Progenitor cell of endocrine pancreas (in vitro differentiated cells): ENCODE measurements at places on chromosomes 16 and 17. TPM values are rescaled to one million over a fixed set of nuclear protein-coding genes. Genes with fewer than 3 reads are reported as not detected.

- DNase-seq: no peak
Measured at GRCh38 chr17:1648173-1648962, 1.3 kb downstream of the RILP start.

GRCh38 chr16:6038941-6039645 is 941.5 kb upstream of the EEF2KMT start:
- DNase-seq: no peak

DNA sequence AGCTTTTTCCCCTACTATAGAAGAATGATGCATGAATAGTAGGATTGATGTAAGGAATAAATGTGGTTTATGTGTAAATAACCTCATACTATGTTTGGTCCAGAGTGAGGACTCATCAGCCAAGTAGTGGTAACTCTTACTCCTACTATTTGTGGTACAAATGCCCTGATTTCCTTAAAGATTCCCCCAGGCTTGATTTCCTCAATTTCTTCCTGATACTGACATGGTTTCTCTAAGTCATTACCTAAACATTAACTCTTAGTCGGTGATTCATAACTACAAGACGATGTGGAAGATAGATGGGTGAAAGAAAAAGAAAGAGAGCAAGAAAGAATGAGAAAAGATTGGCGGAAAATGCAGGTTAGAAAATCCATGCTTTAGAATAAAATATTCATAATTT is 17.2 kb upstream of the MYOCD start:
- no peak for DNase-seq

- DNase-seq: no peak
Measured at GRCh38 chr17:7235693-7236665, 1.7 kb upstream of the DVL2 start.

GRCh38 chr16:48321317-48322036 is 63.7 kb downstream of the SIAH1 start:
- DNase-seq: no peak

GRCh38 chr17:13016881-13017654 is 759 bp downstream of the ELAC2 start:
- DNase-seq: no peak

DNA sequence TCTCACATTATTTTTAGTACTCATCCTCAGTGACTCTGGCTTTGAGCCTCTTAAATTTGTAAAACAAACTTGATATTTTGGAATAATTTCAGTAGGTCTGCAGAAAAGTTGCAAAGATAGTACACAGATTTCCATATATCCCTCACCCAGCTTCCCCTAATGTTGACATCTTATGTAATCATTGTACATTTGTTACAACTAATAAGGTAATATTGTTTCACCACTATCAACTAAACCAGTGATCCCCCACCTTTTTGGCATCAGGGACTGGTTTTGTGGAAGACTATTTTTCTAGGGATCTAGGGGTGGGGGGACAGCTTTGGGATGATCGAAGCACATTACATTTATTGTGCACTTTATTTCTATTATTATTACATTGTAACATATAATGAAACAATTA is 391.2 kb downstream of the CA10 start:
- no peak for DNase-seq

DNA sequence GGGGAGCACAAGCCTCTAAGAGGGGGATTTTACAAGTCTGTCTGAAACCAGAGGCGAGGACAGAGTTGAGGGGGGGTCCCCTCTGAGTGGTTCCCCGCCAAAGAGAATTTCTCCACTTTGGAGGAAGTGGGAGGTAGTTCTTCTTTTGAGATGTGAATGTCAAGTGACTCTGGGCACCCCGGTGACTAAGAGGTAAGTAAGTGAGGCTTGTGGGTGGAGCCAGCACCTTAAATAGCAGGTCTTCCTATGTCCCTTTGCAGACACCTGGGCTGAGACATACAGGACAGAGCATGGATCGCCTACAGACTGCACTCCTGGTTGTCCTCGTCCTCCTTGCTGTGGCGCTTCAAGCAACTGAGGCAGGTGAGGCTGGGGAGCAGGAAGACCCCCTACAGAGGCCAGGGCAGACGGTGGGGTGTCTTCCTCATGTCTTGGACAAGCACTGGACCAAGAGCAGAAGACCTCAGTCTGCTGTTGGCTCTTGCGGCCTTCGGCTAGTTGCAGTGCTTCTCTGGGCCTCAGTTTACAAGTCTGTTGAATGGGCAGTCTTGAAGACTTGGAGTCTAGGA is at the start of gene CCL22:
Gene CCL22 (plus strand): TSS at position 257 of the 569 bp plus-strand sequence. CDS start 34 bp downstream, at position 291.
- DNase-seq: no peak

DNA sequence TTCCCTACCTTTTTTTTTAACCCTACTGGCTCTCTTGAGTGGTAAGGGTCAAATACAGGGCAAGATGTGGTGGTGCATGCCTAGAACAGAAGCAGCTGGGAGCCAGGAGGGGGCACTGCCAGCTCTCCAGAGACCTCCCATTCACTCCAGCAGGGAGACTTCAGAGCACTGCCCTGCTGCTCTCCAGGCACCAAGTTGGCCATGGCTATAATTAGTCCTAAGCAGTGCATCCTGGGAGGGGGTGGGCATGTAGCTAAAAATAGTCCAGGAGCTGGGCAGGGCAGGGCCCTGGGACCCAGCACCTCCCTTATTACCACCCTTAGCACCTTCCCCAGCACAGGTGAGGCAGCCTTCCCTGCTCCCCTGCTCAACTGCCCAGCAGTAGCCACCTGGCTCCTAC is 3.5 kb downstream of the CORO6 start:
- no peak for DNase-seq

GRCh38 chr17:45430006-45430737 is 2.5 kb downstream of the ARHGAP27 start:
- DNase-seq: no peak

DNA sequence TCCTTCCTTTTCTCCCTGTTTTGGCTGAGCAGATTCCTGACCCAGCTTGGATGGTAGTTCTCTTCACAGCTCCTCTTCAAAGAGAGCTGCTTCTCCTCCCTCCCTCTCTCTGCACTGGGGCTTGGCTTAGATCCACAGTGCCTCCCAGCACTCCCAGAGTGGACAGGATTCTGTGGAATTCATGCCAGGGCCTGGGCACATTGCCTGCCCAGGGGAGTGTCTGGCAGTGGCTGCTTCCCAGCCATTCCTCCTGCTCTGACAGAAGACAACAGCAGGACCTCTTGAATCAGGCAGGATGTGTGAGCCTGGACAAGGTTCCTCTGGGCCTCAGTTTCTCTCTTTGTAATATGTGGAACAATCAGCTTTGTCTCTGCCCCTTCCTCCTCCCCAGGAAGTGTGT is 4.5 kb upstream of the MMP28 start:
- no peak for DNase-seq

DNA sequence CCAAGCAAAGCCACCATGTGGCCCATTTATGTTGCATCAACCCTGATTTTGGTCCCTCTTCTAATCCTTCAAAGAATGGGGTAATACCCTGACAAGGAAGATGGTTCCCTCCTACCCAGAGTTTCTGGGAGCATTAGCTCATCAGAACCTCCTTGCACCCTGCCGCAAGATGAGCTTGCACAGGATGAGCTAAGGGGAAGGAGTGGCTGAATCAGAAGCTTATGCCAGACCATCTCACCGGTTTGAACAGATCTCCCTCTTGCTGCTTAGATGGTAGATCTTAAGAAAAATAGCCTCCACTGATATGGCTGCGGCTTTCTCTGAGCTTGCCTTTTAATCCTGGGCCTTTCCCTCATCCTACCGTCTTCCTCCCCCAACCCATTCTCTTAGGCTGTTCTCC is 175.1 kb downstream of the SOX9 start:
- no peak for DNase-seq

- no peak for DNase-seq
Measured at GRCh38 chr17:61314368-61315078, 85.1 kb upstream of the TBX2 start.

DNA sequence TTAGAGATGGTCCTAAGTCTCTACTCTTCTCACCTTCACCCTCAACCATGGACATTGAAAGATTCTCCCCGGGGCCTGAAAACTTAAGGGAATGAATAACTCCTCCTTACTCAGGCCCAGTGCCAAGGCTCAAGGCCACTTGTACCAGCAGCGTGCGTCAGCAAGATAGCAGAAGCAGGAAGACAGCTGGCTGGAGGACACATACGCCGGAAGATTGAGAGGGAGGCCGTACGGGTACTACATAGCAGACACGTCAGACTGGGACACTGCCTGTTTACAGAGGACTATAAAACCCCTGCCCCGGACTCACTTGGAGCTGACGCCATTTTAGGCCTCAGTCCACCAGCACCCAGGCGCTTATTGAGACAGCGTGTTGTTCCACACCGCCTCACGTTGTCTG is 75.8 kb upstream of the MED13 start:
- DNase-seq: no peak

RASL10B gene
- 13.7 and 13.9 TPM in 2 replicates for total RNA-seq

TRAF7 gene
- 79.6 and 85.2 TPM in 2 replicates for total RNA-seq

PIK3R5 gene
- 0.29 and 0.50 TPM in 2 replicates for total RNA-seq

TEKT1 gene
- not detected in 2 replicates for total RNA-seq

TP53TG3B gene
- not detected in 2 replicates for total RNA-seq

TNS4 gene
- not detected in 2 replicates for total RNA-seq
